Effector memory CD8-positive, alpha-beta T cell (primary cell): ENCODE measurements at places on chromosomes 12 and 14.

- DNase-seq = no peak
Measured at GRCh38 chr12:117111386-117111785, 12.2 kb upstream of the TESC start.

DNA sequence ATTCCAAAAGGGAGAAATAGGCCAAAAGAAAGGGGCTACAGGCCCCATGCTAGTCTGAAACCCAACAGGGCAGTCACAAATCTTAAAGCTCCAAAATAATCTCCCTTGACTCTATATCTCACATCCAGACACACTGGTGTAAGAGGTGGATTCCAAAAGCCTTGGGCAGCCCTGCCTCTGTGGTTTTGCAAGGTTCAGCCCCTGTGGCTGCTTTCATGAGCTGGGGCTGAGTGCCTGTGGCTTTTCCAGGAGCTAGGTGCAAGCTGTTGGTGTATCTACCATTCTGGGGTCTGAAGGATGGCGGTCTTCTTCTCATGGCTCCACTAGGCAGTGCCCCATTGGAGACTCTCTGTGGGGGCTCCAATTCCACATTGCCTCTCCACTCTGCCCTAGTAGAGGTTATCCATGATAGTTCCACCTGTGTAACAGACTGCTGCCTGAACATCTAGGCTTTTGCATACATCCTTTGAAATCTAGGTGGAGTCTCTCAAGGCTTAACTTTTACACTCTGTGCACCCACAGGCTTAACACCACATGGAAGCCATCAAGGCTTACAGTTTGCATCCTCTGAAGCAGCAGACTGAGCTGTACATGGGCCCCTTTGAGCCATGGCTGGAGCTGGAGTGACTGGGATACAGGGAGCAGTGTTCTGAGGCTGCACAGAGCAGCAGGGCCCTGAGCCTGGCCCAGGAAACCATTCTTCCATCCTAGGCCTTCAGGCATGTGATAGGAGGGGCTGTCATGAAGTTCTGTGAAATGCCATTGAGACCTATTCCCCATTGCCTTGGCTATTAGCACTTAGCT is 66.5 kb upstream of the ABCD2 start:
- no peak for DNase-seq

- DNase-seq = no peak
Measured at GRCh38 chr12:49344486-49345050, 2.1 kb upstream of the DNAJC22 start.

- no peak for DNase-seq
Measured at GRCh38 chr14:95663226-95663797, 22.9 kb upstream of the TCL1B start.

- DNase-seq = no peak
Measured at GRCh38 chr14:56008150-56008549, 110.1 kb upstream of the PELI2 start.

DNA sequence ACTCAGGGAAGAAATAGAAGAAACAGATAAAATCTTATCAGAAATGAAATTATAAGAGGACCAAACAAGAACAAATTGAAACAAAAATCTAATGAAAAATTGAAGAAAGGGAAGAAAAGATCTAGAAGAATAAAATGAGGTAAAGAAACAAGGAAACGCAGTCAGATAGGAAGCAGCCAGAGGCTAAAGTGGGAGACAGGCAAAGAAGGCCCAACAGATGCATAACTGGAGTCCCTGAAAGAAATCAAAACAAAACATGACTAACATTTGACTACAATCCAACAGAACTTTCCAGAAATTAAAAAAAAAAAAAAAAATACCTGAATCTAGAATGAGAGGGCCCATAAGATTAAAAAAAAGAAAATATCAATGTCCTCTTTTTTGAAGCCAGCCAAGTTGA is 65.6 kb downstream of the AMN start:
- no peak for DNase-seq

DNA sequence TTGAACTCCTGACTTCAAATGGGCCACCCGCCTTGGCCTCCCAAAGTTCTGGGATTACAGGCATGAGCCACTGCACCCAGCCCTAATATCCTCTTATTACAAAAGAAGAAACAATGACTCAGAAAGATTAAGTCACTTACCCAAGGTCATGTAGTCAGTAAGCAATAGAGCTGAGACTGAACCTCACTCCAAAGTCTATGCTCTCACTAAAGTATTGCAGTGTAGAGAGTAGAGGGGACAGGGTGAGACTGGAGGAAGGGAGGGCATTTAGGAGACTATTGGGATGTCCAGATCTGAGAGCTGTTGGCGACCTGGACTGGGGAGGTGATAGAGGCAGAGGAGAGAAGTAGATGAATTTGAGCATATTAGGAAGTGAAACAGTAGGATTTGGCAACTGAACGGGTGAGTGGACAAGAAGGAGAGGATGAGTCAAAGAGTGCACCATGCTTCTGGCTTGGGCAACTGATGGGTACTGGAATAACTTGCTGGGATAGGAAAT is 11.8 kb downstream of the P2RX7 start:
- no peak for DNase-seq

GRCh38 chr14:50344876-50345563 is 32.9 kb downstream of the DMAC2L start:
- no peak for DNase-seq

- no peak for DNase-seq
Measured at GRCh38 chr12:46998811-46999368, 80.5 kb upstream of the PCED1B start.
